ENCODE measurements at places on chromosomes 16 and 17. TPM values are rescaled to one million over a fixed set of nuclear protein-coding genes. Genes with fewer than 3 reads are reported as not detected.

The RNF112 gene
- polyA plus RNA-seq, result 0.70 TPM

The TCF25 gene
- polyA plus RNA-seq, result 165 TPM

The PRRT2 gene
- polyA plus RNA-seq, result 22.5 TPM

The CSH2 gene
- polyA plus RNA-seq, result 0.17 TPM

- DNase-seq, result no peak
Observed at GRCh38 chr17:10266296-10266876, 68.0 kb upstream of the GAS7 start.

GRCh38 chr17:82909322-82909904 is 69.6 kb upstream of the ZNF750 start:
- no peak for DNase-seq

DNA sequence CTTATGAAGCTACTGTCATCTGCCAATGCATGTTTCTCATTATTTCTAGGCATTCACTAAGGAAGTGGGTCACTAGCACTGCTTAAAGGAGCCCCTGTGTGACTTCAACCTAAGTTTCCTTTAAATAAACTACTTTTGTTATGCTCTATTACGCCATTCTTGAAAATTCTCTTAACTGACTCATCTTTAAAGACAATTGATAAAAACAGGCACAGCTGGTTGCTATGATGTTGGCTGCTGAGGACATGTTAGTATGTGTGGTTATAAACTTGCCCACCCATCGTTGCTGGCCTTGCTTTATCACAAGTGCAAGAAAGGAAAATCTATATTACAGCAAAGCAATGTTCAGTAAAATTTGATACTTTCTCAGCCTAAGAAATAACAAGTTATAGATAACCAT is 75.8 kb upstream of the CNTNAP4 start:
- DNase-seq, result no peak

DNA sequence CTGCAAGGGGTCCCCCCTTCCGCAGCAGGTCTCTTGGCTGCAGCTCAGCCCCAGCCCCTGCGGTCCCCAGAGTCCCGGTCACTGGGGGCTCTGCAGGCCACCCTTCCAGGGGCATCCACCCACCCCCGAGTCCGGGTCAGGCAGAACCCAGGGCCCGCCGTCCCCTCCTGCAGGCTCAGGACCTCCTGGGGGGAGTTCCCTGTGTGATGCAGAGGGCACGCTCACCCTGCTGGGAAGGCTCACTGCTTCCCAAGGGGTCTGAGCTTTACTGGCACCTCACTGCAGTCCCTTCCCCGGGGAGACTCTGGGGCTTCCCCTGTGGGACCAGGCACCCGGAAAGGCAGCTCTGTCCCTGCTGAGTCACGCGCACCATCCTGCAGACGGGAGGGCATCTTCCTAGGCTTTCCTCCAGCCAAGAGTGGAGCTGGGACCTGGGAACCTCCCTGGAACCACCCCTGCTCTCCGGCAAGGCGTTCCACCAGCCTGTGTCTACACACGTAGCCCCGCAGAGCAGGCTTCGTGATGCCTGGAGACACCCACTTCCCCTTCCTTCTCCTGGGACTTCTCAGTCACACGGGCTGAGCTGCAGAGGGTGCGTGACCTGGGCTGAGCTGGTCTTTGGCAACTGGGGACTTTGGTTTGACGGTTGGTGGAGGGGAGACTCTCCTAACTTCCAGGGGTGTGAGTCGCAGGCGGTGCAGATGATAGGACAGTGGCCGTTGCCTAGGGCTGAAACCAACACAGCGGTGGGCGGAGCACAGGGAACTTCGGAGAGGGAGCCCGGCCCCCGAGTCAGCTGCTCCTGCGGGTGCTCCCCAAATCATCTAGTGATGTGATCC is 23.4 kb downstream of the SLC25A10 start:
- no peak for DNase-seq

DNA sequence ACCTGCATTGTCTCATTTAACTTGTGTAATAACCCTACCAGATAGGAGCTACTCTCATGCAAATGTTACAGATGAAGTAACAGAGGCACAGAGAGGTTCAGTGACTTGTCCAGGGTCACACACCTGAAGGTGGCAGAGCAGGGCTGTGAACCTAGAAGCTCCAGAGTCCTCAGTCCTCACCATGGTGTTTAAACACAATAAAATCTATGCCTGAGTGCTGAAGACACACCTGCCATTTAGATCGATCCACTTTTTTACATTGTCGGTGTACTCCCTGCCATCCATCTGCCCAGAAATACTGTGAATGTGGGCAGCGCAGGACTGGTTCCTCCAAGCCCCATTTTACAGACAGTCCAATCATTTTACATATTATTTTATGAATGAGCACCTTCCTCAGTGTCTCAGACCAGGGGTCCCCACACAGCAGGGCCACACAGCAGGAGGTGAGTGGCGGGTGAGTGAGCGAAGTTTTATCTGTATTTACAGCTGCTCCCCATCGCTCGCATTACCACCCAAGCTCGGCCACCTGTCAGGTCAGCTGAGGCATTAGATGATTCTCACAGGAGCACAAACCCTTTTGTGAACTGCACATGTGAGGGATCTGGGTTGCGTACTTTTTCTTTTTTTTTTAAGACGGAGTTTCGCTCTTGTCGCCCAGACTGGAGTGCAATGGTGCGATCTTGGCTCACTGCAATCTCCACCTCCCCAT is 5.6 kb downstream of the IL4R start:
- no peak for DNase-seq

GRCh38 chr17:82216301-82217119 is 3.9 kb upstream of the CCDC57 start:
- no peak for DNase-seq

DNA sequence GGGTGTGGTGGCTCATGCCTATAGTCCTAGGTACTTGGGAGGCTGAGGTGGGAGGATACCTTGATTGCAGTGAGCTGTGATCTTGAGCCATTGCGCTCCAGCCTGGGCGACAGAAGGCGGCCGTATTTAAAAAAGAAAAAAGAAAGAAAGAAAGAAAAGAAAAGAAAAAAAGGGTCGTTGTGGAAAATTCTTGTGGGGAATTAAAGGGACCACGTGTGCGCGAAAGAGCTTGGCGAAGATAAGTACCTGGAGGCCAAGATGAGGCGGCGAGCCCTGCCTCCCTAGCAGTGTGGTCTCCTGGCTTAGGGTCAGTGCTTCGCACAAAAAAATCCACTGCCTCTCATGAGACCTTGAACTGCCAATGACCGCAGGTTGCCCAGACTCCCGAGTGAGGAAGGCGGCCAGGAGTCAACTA is 728 bp upstream of the NMT1 start:
- no peak for DNase-seq

DNA sequence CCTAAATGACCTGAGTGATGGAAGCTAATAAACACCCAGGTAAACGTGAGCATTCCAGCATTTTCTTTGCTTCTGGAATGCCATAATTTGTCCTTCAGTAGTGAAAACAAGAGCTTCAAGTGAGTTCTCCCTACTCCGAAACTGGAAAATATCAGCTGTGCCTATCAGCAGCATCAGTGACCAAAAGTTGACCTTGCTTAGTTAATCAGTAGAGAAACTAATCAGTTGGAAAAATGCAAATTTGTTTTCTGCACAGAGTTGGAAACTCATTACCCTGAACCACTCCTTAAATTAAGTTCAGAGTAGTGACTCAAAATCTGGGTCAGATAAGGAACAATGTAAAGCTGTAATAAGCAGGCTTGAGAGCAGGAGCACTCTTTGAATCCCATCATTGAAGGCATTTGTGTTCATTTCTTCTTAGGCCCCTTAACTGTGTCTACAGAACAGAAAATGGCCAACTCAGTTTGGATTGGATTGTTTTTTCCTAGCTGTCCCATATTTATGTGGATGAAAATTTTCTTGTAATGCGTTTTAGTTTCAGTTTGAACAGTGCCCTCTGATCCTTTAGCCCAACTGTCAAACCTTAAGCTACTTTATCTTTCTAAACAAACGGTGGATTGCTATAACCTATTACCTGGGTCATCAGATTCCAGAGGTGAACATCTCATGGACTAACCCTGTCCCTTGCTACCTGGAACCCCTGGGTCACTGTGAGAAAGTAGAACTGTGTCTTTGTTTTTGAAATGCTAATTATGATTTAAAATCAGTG is 290.4 kb downstream of the TOX3 start:
- DNase-seq, result peak; percentile 23

Data from left renal pelvis (tissue), 4 donors.